GM04504 (cell line): ENCODE measurements at places on chromosomes 2 and 18.

- DNase-seq: no peak
These were observed 103.7 kb upstream of the TAF1B start for GRCh38 chr2:9739531-9739964.

DNA sequence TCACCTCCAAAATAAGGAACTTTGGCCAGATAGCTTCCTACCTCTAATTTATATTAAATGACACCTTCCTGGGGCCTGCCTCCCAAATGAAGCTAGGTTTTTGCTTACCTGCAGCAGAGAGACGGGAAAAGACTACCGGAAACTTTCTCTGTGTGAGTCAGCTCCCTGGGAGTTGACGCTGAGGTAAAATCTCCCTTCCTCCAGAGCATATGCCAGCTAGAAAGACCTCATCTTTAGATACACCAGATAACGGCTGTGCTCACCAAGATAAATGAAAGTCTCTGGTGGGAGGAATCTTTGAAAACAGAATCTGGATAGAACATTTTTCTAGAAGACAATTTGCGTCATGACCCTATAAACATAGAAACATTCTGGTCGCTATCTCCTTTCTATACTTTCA is 99.7 kb upstream of the RFX8 start:
- DNase-seq: no peak

- DNase-seq: no peak
These were observed 692 bp upstream of the TSHZ1 start for GRCh38 chr18:75209951-75210258.

DNA sequence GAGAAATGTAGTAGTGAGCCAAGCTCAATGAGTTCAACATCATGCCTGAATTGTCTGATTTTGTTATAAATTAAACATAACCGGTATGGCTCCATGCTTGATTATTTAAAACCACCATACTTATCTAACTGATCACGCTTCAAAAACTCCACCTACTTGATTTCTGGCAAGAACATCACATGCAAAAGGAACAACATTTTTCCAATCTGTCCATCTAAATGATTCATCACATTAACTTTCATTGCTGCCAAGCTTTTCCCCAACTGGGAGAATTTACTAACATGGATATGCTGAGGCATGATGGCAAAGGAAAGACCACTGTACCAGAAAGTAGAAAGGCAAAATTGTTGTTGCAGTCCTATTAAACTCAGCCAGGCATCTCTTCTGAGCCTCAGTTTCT is 286.8 kb downstream of the TRIB2 start:
- no peak for DNase-seq

DNA sequence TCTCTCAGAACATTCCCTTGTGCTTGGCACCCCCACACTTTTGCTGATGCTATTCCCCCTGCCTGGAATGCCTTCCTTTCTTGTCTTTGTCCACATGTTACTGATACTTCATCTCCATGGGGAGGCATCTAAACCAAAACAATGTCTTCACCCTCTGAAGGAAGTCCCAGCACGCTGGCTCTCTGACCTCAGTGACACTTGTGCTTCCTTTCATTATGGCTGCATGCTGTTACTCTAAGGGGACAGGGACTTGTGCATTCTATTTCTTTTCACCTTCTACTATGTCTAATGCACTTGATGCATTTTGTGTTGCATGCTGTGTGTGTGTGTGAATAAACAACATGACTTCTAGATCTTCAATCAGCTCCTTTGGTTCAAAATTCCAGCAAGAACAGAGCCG is 24.6 kb downstream of the EFR3B start:
- no peak for DNase-seq

DNA sequence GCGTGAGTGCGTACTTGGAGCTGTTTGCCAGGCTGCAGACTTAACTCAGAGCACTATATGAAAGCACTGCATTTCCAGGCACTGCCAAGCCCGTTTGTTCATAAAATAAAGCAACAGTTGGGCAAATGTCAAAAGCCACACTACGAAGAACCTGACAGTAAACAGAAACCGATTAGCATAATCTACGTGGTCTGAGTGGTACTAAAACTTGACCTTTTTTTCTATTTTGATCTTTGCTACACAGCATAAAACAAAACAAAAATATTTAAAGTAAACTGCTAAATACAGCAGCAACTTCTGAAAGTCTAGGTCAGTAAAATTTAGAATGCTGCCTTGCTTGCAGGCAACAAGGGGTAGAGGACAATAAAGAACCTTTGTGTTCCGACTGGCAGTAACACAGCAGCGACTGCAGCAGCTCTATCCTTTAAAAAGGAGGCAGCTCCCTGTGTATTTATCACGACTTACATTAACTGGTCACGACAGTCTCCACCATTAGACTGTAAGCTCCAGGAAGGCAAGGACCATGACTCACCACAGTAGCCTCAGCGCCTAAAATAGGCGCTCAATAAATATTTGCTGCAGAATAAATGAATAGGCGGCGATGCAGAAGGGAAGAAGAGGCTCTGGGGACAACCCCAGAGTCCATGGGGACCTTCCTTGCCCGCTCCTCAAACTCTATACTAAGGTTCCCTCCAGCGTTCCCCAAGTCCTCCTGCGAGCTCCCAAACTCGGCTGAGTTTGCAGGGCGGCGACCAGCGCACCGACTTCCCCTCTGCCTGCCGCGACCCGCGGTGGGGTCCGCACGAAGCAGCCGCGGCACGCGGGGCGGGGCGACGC is 902 bp downstream of the SS18 start:
- no peak for DNase-seq

- peak; percentile 57 for DNase-seq
These were observed 28.2 kb upstream of the NARS1 start for GRCh38 chr18:57649556-57650500.

GRCh38 chr2:46143429-46144132 is 153.6 kb upstream of the EPAS1 start:
- no peak for DNase-seq

DNA sequence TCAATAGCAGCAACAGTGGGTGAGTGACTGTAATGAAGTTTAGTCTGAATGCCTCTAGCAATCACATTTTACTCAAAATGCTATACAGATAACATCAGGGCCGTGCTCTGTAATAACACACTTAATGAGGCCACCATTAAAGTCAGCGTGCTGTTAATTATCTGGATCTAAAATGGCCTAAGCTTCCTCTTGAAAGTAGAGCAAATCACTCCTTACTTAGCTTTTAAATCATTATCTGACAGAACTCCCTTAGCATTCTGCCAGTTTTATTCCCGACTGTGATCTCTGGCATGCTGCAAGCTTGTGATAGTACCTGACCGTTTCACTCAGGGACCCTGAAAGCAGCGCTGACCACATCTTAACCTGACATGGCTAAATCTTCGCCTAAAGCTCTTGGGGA is 9.0 kb downstream of the RPS7 start:
- DNase-seq: no peak

DNA sequence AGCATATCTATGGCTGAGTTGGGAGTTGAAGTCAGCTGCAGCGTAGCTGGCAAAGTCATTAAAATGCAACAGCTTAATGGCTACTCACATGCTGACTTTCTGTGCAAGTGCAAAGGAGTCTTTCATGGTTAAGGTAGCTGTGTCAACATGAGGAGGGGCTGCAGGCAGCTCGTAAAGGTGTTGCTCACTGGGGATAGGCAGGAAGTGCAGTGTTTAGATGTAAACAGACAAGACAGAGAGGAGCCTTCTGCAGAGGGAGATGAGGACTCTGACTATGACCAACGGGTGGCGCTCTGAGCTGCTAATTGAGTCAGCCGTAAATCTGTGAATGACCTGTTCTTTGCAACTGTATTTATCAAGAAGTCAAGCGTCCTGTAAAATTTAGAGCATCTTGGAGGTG is 22.3 kb upstream of the CAVIN2 start:
- no peak for DNase-seq

DNA sequence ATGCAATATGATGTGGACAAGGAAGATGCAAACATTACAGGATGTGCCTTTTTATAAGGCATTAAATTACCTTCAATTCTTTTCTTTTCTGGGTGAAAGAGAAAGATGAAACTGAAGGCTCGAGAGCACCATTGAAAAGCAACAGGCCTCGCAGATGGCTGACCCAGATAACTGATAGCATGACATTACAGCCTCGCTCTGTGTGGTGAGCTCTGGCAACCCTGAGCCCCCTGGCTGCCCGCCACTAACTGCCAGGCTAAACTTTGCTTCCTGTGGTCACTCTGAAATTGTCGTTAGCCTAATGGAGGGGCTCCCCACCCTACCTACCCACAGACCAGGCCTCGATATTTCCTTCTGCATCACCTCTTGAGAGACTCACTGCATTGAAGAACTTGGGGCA is 516.8 kb upstream of the FANCL start:
- DNase-seq: no peak

DNA sequence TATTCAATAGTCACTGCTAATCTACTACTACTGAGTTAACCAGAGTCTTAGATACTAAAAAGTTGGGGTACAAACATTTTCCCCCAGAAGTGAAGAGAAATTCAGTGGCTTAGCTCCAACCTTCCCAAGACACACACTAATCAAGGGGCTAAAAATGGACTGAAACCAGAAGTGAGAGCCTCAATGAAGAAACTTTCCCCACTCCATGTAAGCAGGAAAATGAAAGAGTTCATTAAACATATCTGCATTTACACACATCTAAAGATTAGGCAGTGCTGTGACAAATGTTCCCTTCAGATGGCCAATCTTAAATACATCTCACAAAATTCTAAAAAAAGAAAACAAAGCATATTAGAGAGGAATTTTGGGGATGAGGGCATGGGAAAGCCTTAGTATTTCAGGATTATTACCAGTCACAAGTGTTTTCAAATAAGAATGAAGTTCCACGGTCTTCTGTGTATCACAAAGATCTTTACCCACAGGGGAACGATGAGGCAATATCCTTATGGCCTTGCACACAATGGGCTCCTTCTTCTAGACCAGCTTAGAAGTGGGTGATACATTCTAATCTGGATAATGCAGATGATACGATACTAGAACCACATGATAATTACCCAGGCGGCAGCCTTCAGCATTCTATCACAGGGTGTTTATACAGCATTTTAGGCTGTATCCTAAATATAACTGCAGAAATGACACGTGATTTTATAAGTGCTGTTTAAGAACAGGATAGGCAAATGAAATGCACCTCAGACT is 17.1 kb downstream of the ANKRD44 start:
- DNase-seq: no peak

- no peak for DNase-seq
These were observed 59.8 kb downstream of the TSN start for GRCh38 chr2:121815216-121815615.

DNA sequence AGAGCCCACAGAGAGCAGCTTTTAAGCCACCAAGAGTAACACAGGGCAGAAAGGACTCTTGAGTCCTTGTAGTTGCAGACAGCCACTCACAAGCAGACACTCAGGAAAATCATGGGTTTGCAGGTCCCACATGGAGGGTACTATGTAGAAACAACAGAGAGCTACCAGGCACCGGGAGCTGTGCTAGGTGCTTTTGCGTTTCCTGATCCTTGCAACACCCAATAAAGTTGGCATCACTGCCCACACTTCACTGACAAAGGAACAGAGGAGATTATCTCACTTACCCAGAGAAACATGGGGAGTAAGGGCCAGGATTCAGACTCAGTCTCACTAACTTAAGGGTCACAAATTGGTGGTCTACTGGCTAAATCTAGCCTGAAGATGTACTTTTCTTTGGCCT is 32.5 kb upstream of the BZW1 start:
- DNase-seq: no peak

- DNase-seq: no peak
These were observed 34.1 kb downstream of the ANKMY1 start for GRCh38 chr2:240523451-240524281.

DNA sequence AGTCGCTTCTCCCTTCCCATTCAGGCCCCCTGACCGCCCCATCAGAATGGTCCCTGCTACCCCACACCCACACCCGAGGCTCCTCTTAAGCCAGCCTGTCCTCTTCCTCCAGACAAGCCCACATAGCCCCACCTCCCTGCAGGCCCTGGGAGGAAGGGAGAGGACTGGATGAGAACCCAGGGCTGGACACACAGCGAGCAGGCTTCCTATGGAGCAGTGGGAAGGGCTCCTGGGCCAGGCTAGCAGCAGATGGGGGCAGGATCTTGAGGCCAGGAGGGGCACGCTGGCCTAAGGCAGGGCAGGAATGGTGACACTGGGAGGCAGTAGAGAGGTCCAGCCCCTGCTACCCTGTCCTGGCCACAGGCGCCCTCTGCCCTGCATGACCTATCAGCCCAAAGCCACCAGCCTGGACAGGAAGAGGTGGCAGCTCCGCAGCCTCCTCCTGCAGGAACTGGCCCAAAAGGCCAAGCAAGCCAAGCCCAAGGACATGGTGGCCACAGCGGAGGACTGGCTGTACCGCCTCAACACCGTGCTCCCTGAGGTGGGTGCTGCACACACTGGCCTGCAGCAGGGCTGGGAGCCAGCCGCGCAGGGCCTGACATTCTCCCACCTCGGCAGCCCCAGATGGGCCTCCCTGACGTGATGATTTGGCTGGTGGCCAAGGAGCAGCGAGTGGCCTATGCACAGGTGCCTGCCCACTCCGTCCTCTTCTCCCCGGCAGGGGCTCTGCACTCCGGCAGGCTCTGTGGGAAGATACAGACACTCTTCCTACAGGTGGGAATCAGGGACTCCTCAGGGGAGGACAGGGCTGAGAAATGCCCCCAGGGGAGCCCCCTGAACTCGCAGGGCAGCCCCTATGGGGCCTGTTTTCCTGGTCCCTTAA is 43.3 kb downstream of the FER1L5 start:
- no peak for DNase-seq
